ENCODE measurements at places on chromosomes 6 and 20. TPM values are rescaled to one million over a fixed set of nuclear protein-coding genes. Genes with fewer than 3 reads are reported as not detected.
A peak's percentile ranks its signal among the peaks of the same experiment; 100 is the strongest.

Gene LY6G5B
- 2.7 TPM for total RNA-seq

Gene C6orf52
- not detected for total RNA-seq

- DNase-seq: no peak
Measured at GRCh38 chr6:105567140-105567539, 164.3 kb upstream of the PREP start.

GRCh38 chr6:34459899-34460593 lies 5.8 kb upstream of the PACSIN1 start:
- peak; percentile 65 for DNase-seq

- no peak for DNase-seq
Measured at GRCh38 chr6:90811596-90812226, 224.8 kb upstream of the MAP3K7 start.

Gene IMPG1
- total RNA-seq: not detected

Gene SDHAF4
- total RNA-seq: 10.9 TPM

Gene FAM8A1
- 25.4 TPM for total RNA-seq

Gene SLC22A3
- not detected for total RNA-seq

DNA sequence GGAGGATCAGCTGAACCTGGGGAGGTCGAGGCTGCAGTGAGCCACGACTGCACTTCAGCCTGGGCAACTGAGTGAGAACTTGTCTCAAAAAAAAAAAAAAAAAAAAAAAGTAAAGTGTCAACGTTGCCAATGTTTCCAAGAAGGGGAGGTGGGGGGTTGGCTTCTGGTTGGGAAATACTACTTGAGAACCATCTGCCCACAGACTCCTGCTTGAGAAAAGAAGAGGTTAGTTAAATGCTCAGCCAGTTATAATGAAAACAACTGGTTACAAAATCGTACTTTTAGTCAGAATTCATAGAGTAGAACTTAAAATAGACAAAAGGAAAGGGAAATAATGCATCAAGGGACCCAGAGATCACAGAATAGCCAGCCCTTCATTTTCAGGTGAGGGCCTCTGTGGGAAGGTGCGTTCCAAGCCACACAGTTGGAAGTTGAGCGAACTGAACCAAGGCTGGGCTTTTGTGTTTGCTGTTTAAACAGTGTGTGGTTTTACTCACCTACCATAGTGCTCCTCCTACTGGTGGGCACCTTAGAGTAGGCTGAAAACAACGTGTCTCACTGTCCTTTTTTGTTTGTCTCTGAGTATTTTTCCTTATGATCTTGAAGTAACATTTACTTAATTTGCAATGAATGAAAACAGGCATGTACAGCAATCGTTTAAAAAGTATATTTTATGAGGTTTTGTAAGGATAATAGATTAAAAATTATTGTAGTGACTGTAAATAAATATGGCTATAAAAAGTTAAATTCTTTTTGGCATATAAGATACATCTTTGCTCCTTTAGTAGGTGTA lies 200.7 kb downstream of the BCAS1 start:
- DNase-seq: peak; percentile 83

Gene LRFN2
- total RNA-seq: not detected

Data from GM23248 (cell line).